NCI-H1436 treated with DMSO at 0.1 percent for 48 hours (cell line): ENCODE measurements at places on chromosomes 2 and 18.

DNA sequence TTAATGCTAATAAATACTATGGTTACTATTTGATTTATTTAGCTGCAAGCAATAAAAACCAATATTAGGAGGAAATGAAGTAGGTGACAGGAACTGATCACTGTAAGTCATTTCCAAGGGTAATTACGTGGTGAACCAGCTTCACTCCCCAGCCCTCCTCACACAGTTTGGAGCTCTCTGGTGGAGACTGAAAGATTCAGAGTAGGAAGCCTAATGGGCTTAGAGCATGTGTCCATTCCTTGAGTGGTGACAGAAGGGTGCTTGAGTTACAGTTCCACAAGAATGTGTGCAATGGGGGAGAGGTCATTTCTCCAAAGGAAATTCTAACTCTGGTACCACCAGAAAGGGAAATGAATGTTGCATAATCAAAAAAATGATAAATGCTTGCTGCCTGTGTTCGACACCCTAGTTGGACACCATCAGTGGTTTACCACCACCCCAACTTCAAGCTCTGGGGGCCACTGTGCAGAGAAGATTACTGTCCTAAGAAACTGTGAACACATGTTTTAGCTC, 285.1 kb upstream of the MMADHC start:
- DNase-seq = no peak

GRCh38 chr2:103402944-103403343, 641.1 kb downstream of the TMEM182 start:
- no peak for DNase-seq

GRCh38 chr2:28463211-28463816, 32.5 kb upstream of the PLB1 start:
- DNase-seq = no peak

DNA sequence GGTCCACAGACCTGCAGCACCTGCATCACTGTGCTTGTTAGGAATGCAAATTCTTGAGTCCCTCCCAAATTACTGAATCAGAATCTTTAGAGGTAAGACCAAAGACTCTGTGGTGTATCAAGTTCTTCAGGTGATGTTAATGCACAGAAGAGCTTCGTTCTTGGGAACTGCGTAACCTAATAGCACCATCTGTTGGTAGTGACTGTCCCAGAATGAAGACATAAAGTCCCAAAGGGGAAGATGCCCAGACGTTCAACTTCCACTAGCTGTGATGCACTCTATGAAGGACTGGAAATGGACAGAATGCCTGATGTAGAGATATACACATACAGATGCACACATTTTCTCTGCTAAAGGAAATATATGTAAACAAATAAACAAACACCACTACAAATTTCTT, 576.0 kb downstream of the LRP1B start:
- peak; percentile 35 for DNase-seq

DNA sequence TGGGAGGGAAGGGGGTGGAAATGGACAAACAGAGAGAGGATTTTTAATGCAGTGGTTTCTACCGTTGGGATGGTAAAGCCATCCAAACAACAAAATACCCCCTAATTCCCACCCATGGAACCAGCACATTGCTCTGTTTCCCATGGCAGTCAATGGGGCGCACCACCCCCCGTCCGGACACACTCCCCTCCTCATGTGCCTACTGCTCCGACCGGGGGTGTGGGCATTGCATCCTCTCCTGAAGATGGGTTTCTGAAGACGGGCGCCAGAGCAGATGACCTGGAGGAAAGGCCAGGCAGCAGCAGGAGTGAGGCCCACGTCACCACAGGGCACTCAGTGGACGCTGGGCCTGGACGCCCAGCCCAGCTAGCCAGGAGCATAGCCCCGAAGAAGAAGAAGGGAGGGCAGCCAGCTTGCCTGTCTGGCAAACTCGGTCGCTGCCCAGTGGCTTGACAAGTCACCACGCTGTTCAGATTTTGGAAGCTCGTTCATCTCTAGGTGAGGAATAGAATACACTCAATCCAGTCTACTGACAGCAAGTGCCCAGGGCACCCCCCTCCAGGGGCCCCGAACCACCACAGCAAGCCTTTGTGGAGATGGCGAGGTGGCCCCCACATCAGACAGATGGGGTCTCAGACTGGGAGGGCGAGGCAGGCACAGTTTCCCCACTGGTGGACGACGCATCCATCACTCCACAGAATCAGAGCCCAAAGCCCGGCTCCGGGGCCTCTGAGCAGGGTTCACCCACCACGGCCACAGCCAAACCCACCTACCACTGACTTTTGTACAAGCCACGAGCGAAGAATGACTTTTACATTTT, 296.2 kb upstream of the SALL3 start:
- no peak for DNase-seq

GRCh38 chr2:85741833-85742455, 11.8 kb upstream of the ATOH8 start:
- DNase-seq = no peak

DNA sequence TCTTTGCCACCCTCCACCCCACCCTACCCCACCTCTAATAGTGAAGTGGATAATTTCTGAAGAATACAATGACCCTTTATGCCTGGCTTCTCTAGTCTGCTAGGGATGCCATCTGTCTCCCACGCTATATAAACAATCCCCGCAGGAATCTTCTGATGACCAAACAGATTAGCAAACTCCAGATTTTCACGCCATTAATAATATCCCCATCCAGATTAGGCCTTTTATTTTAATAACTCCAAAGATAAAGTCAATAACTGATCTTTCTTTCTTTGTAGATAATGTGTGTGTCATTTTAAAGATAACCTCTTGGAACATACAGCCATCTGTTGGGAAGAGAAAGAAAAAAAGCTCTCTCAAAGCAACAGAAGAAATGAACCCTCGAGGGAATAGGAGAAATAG, 47.9 kb upstream of the CCDC150 start:
- DNase-seq = no peak

- DNase-seq = no peak
Measured at GRCh38 chr2:158323381-158323780, 133.2 kb downstream of the CCDC148 start.
